AG04450 (cell line): ENCODE measurements at places on chromosomes 2 and 18. TPM values are rescaled to one million over a fixed set of nuclear protein-coding genes. Genes with fewer than 3 reads are reported as not detected.

DNA sequence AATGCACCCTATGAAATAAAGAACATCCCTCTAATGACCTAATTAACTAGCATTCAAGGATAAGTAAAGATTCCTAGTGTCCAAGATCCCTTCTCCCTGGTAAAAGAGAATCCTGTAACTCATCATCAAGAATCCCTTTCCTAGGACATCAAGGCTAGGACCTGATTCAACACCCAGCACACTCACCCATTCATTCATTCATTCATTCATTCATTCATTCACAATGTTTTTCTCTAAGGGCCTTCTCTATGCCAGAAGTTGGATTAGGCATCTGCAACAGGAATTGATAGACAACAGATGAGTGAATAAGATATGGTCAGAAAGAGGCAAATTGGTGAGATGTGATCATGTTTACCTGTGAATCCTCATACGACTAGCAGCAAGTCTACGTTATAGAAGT is 126.8 kb downstream of the OSR1 start:
- DNase-seq, result no peak

- no peak for DNase-seq
These were observed 2.1 kb downstream of the MBP start for GRCh38 chr18:77130229-77131099.

- no peak for DNase-seq
These were observed at the start of gene UCN for GRCh38 chr2:27308359-27308881. Gene UCN, minus strand, starts transcription at chr2:27308445. Its CDS starts 550 bp downstream, at chr2:27307895.

DNA sequence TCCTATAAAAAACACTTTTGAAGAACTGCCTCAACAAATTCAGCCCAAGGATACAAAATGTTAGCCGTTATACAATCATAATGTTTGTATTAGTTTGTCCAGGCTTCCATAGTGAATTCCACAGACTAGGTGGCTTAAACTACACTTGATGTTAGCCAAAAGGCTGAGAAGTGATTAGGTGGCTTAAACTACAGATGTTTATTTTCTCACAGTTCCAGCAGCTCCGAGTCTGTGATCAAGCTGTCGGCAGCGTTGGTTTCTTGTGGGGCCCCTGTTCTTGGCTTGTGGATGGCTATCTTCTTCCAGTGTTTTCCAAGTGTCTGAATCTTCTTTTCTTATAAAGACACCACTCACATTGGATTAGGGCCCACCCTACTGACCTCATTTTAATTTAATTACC is 31.5 kb upstream of the MFF start:
- no peak for DNase-seq

GRCh38 chr18:37426586-37426985 is 139.0 kb downstream of the CELF4 start:
- DNase-seq, result no peak

GRCh38 chr2:217228732-217229131 is 368.9 kb upstream of the TNP1 start:
- no peak for DNase-seq

DNA sequence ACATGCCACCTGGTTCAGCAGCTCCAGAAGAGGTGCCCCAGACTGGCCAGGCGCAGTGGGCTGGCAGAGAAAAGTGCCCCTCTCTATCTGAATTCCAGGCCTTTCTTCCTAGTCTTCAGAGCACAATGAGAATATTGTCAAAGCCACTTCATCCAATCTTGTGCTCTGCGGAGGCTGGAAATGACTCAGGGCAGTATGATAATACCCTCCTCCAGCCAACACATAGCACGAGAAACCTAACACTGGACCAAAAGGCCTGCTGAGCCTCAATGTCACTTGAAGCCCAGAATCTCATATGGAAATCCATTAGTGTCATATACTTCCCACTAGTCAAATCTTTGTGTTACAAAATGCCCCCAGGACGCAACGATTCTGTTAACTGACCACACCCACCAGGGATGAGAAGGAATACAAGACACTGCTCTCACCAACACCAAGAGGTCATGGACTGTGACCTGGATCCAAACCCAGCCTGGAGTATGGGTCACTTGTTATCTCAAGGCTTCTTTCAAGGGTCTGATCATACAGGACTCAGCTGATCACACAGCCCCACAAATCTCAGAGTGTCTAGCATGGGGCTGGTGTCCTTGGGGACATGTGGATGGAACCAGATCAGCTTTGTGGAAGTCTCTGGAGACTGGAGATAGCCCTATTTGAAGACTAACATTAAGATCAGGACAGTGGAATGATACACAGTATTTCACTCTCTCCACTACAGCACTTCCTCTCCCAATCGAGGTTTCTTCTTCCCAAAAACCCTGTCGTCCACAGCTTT is 10.1 kb downstream of the KIF3C start:
- DNase-seq, result no peak

The EMILIN1 gene
- 68.3 and 96.0 TPM in 2 replicates for polyA plus RNA-seq

The PLGLB1 gene
- polyA plus RNA-seq, result 0.56 and 0.79 TPM in 2 replicates

The LYPD6 gene
- polyA plus RNA-seq, result 1.1 and 1.3 TPM in 2 replicates
